ENCODE measurements at places on chromosomes 1 and 21. TPM values are rescaled to one million over a fixed set of nuclear protein-coding genes. Genes with fewer than 3 reads are reported as not detected.

GRCh38 chr1:155912056-155912536, 947 bp upstream of the RIT1 start:
- no peak for DNase-seq

DNA sequence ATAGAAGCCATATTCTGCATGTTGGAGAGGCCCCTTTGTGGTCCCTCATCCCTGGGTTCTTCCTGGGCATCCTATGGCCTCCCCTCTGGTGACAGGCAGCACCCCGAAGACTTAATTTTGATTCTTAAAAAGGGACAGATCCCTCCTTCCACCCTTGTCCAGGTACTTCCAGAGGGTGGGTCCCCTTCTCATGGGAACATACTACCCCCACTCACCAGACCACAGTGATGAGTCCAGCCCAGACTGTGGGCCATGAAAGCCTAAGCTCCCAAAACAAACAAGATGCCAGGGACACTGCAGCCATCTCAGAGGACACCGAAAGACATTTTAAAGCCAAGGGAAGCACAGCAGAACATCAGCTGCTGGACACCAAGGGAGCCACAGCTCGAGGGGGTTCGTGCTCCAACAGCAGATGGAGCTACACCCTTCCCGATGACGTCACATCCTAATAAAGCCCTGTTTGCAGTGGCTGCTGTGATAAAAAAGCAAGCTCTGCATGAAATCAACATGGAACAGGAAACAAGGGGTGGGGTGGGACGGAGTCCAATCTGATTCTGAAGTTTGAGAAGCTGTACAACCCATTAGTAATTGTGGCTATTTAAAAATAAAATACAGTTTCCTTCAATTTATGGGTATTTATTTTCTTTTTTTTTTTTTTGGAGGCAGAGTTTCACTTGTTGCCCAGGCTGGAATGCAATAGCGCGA, 32.4 kb downstream of the GNB1 start:
- no peak for DNase-seq

- no peak for DNase-seq
Measured at GRCh38 chr21:42266971-42267556, 48.1 kb downstream of the ABCG1 start.

Gene GLIS1
- not detected for total RNA-seq

GRCh38 chr1:151158326-151158725, 1.9 kb downstream of the TNFAIP8L2 start:
- no peak for DNase-seq

- DNase-seq, result no peak
Measured at GRCh38 chr1:212178851-212179250, 106.4 kb upstream of the PPP2R5A start.

- DNase-seq, result no peak
Measured at GRCh38 chr1:44723496-44724295, 7.3 kb downstream of the RNU5D-1 start.

Gene THEM5
- total RNA-seq, result not detected

DNA sequence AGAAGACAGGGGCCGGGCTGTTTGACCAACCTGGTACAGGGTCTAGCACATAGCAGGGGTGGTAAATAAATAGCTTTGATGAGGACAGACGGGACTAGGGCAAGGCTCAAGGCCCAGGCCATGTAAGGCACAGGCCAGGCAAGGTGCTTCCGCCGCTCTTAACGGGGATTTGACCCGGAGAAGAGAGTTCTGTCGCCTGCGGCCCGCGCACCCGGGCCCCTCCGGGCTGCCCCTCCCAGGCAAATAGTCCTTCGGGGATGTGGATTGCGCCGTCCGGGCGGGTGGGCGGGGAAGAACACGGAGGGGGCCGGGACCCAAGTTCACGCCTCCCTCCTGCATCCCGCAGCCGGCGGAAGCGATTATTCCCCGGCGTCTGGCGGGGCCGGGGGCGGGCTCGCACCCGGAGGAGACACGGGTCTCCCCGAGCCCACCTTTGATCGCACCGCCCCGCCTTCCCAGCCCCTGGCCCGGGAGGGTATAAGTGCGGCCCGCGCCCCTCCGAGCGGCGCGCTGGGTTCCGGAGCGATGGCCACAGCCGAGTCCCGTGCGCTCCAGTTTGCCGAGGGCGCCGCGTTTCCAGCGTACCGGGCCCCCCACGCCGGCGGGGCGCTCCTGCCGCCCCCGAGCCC, at the start of gene MIXL1:
TSS of gene MIXL1 (plus strand) at position 508 of the 629 bp plus-strand sequence. CDS start at position 526, 18 bp downstream.
- DNase-seq, result no peak

DNA sequence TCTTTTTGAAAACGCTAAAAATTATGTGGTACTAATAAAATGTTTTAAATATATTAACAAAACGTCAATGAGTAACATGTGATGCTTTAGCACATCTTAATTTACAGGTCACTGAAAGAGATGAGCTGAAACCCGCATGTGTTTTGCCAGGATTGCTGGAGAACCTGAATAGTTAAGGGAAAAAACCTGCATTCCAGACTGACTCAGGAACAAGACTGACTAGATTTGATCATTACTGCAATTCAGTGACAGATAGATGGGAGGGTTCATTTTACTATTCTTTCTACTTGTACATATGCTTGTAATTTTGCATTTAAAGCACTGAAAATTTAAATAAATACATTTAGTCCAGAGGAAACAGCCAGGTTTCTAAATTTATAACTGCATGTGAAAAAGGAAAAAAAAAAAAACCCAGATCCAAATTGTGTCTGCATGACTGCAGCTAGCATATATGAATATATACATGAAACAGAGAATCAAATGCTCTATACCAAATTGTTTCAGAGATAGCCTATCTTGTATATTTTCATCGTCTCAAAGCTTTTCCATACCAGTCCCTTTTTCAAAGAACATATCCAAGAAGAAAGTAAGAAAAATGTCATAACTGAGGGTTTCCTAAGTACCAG, 71.7 kb downstream of the APP start:
- DNase-seq, result no peak

Gene ZBTB37
- total RNA-seq, result 52.7 TPM

Gene AMY1A
- total RNA-seq, result not detected

- no peak for DNase-seq
Measured at GRCh38 chr1:3908886-3909517, 8.9 kb upstream of the C1orf174 start.

Gene CSF1
- total RNA-seq, result 3.9 TPM

- no peak for DNase-seq
Measured at GRCh38 chr1:8671306-8671917, 146.0 kb downstream of the RERE start.

- no peak for DNase-seq
Measured at GRCh38 chr1:116127123-116127847, 16.1 kb downstream of the MAB21L3 start.

DNA sequence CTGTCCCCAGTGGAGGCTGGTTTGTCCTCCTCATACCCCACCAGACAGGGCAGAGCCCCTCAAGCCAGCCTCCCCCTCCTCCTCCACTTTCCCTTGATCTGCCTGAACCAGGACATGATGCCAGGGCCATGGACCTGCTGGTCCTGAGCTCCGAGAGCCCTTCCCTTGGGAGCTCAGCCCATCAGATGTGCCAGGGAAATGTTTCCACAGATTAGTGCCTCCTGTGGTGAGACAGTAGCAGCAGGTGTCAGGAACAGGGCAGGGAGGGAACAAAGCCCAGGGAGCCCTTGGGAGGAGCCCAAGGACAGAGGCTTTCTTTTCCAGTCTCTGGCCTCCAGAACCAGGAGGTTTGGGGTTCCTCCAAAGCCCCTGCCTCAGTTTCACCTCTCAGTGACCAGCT, 14.6 kb upstream of the SLC41A1 start:
- no peak for DNase-seq
